Type B pancreatic cell (in vitro differentiated cells): ENCODE measurements at places on chromosomes 3 and 15. TPM values are rescaled to one million over a fixed set of nuclear protein-coding genes. Genes with fewer than 3 reads are reported as not detected.

The NKIRAS1 gene
- total RNA-seq = 8.0 and 10.8 TPM in 2 replicates

The PPARG gene
- total RNA-seq = 21.5 and 28.8 TPM in 2 replicates

The SLC28A1 gene
- total RNA-seq = 0.19 and 0.31 TPM in 2 replicates

The NANOGP8 gene
- total RNA-seq = not detected in 2 replicates

The PCLAF gene
- total RNA-seq = 17.0 and 45.9 TPM in 2 replicates

The TRH gene
- 0.74 and 5.3 TPM in 2 replicates for total RNA-seq

The MYO5C gene
- 17.5 and 21.4 TPM in 2 replicates for total RNA-seq

The AGTR1 gene
- total RNA-seq = 0.90 and 2.4 TPM in 2 replicates

The IL17RB gene
- total RNA-seq = 10.5 and 10.8 TPM in 2 replicates

- DNase-seq = no peak
Measured at GRCh38 chr15:91122296-91122695, 22.2 kb downstream of the SV2B start.

- no peak for DNase-seq
Measured at GRCh38 chr15:61185759-61186158, 43.3 kb downstream of the RORA start.

DNA sequence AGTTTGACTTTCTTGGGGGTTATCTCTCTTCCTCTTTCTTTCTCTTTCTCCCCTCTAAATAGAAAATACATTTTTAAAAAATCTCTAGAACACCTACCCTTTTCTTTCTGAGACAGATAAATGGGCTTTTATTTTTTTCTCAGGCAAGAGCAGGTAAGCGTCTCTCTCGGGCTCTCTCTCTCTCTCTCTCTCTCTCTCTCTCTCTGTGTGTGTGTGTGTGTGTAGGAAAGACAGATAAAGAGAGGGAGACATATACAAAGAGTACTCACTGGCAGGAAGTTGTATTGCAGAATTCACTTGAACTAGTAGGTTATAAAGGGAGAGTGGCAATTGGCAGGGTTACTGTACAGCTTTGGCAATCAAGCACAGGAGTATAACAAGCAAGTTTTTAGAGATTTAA, 118.1 kb upstream of the LSAMP start:
- DNase-seq = no peak

DNA sequence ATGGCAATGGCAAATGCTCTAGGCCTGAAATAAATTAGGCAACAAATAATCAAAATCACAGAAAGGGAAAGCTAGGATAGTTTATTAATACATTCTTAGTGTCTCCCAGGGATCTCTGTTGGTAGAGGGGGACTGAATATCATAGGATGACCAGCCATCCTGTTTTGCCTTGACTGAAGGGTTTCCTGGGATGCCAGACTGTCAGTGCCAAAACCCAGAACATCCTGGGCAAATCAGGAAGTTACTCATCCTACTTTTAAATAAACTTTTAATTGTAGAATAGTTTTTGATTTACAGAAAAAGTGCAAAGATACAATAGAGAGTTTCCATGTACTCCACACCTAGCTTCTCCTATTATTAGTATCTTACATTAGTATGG, 21.8 kb upstream of the SIAH2 start:
- DNase-seq = no peak

- no peak for DNase-seq
Measured at GRCh38 chr3:181730316-181730715, 18.6 kb downstream of the SOX2 start.

DNA sequence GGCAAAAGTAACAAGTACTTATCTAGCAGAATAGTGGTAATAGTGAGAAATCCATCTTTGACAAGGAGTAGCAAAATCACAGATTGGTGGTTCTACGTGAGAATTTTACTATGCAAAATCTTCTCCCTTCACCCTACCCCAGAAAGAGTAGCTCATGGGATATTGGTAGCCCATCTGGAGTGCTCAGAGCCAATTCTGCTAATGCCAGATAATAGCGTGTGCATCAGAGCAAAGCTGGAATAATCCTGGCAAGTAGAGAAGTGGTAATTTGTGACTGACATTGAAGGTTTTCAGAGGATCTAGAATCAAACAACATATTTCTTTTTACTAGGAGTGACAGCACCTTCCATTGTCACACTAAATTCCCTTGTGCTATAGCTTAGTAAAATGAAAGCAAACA, 192.9 kb downstream of the ZBBX start:
- DNase-seq = no peak

GRCh38 chr3:5082789-5083115, 39.3 kb upstream of the ARL8B start:
- DNase-seq = no peak

DNA sequence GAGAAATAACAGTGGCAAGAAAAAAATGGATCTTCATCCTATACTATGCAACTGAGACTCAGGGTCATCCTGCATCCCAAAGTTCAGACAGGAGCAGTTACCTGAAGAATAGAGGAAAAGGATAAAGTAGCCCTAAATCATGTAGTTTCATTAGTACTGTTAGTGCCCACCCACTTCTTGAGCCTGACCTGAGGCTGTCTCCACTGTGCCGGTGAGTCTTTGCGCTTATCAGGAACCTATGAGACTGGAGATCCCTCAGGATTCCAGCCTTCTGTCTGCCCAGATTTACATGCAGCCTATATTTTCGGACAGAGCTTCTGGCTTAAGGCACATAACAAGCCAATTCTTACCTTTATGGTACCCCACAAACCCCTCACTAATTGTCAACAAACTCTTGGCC, 791.6 kb downstream of the ROBO1 start:
- DNase-seq = no peak

DNA sequence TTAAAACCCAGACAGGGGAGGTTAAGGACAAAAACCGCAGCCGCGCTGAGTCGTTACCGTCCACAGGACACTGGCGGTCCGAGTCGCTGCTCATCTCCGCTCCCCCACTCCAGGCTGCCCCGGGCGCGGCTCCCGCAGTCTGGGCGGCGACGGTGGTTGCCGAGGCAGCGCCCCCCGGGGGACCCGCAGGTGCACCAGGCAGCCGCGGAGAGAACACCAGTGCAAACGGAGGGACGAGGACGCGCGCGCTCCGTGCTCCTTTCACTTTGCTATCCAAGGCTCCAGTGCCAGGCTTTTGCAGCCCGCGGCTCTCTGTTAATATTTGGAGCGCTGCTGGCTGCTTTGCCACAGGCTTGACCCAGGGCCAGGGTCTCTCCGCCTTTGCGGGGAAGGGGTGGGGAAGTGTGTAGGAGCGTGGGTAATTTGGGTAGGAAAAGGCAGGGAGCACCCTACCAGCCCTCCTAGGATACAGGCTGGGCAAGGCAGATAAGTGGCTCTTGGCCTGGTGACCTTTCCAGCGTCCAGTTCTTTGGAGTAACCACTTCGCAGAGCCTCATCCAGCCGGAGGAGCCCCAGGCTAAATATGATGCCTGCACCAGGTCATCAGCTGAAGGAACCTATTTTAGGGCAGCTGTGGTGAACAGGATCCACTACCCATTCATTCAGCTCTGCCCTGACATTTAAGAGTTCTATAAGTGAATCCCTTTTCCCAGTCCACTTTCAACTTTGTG, at the start of gene GADL1:
TSS of gene GADL1 (minus strand) at position 141 of the 731 bp plus-strand sequence. CDS start at position 94, 47 bp downstream.
- peak; percentile 74 for DNase-seq

- DNase-seq = no peak
Measured at GRCh38 chr15:34757262-34757661, 2.5 kb upstream of the GJD2 start.

GRCh38 chr15:68699124-68699880, 120.5 kb downstream of the CORO2B start:
- no peak for DNase-seq

GRCh38 chr15:46416544-46416943, 781.7 kb downstream of the SQOR start:
- DNase-seq = no peak

DNA sequence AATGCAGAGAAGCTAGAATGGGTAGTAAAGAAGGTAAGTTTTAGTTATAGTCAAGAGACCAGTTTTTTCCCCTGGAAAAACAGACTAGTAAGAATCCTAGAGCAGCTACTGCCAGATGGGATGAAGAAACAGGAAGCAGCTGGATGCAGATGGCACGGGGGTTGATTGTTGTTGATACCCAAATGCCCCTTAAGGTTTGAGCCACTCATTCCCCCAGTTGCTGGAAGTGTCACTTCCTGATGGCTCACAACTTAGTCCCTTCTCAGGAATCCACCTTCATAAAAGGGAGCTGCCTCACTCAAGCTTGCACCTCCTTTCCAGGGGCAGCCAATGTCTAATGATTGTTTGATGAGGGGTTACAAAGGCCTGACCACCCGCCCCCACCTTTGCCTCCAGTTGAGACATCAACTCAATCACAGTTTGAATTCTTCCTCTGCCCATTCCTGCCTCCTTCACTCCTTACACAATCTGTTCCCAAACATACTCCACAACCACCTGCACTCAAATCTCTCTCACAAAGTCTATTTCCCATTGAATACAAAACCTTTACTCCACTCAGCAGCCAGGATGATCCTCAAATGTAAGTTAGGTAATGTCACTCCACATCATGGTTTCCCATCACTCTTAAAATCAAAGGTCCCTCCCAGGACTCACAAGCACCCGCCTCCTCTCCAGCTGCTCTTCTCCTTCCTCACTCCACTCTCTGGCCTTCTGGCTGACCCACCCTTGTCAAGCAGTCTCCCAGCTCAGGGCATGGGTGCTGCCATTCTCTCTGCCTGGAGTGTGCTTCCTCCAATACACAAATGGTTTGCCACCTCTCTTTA, 450.1 kb upstream of the THBS1 start:
- no peak for DNase-seq

DNA sequence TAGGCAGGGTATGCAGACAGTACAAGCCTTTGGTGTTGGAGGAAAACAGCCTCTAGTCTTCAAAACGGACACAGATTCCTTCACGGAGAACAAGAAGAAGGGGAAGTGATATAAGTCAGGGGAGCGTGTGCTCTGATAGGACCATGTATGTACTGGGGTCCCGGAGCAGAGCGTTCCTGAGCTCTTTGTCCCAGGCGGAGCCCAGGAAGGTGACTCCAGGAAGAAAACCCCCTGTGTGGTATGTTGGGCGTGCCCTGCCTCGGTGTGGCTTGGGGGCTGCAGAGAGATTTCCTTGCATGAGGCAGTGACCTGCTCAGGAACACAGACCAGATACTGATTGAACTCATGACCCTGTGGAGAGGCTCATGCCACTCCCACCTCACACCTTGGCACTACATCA, 21.7 kb downstream of the MELTF start:
- DNase-seq = no peak

DNA sequence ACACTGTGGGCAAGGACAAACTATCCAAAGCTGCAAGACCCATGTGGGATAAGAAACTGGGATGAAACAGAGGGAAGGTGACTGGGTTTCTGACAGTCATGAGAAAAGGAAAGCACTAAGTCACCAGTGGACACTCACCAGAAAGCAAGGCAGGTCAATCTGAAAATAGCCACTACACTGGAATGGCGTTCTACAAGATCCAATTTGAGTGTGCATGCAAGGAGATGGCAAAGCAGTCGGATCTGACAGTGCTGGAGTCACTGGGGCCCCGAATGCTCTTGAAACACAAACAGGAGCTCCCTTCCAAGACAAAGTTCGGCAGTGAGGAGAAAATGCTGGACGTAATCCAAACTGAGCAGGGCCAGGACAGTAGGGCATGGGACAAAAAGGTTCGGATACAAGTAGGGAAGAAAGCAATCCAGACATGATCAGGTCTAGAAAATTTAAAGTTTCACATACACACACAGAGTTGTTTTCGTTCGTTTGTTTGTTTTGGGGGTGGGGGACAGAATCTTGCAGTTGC, 95.5 kb downstream of the EOMES start:
- DNase-seq = no peak

DNA sequence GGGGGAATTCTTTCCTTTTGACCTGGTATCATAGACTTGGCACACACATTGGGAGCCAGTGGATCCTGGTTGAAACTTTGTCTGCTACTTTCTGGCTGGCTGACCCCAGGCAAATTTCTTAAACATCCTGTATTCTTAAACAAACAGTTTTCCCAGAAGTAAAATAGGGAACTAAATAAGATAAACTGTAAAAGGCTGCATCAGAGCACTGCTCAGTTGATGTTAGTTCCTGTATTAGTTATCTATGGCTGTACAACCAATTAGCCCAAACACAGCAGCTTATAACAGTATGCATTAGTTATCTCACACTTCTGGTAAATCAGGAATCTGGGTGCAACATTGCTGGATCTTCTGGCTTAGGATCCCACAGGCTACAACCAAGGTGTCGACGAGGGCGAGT, 73.1 kb upstream of the SLCO3A1 start:
- no peak for DNase-seq

- no peak for DNase-seq
Measured at GRCh38 chr3:185552358-185552877, at the start of gene LIPH. Gene LIPH, minus strand, starts transcription at chr3:185552588. Its CDS starts 117 bp downstream, at chr3:185552471.
